ENCODE measurements at places on chromosomes 3 and 15.

GRCh38 chr15:94279736-94280135 is 48.4 kb downstream of the MCTP2 start:
- no peak for DNase-seq

GRCh38 chr3:26375843-26376530 is 246.6 kb upstream of the LRRC3B start:
- no peak for DNase-seq

DNA sequence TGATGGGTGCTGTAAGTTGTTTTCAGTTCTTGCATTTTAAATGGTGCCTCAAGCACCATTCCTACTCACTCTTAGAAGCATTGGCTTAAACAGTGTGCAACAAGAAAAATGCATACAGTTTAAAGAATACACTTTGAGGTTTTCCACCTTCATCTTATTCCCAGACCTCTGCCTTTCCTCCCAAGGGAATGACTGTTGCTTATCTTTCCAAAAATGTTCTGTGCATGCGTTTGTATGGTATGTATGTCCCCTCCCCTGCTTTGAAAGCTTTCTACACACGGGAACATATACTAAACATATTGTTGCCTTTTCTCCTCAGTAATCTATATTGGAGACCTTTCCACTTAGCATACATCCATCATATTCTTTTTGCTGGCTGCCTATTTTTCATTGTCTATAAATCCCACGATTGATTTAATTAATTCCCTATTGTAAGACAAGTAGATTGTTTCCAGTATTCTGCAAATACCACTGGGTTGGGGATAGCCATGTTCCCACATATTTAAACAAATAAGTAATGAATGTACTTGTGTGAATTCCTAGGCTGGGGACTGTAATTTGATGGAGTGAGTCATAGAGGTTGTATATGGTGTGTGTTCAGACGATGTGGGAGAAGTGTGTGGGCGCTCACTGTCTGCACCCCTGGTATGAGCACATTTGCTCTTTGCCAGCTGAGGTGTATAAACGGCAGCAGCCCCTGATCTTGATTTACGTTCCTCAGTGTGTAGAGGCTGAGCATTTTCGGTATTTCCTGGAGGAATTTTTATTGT is 5.8 kb downstream of the TRAK1 start:
- no peak for DNase-seq

- no peak for DNase-seq
Measured at GRCh38 chr3:138629526-138629925, 21.0 kb downstream of the FAIM start.

DNA sequence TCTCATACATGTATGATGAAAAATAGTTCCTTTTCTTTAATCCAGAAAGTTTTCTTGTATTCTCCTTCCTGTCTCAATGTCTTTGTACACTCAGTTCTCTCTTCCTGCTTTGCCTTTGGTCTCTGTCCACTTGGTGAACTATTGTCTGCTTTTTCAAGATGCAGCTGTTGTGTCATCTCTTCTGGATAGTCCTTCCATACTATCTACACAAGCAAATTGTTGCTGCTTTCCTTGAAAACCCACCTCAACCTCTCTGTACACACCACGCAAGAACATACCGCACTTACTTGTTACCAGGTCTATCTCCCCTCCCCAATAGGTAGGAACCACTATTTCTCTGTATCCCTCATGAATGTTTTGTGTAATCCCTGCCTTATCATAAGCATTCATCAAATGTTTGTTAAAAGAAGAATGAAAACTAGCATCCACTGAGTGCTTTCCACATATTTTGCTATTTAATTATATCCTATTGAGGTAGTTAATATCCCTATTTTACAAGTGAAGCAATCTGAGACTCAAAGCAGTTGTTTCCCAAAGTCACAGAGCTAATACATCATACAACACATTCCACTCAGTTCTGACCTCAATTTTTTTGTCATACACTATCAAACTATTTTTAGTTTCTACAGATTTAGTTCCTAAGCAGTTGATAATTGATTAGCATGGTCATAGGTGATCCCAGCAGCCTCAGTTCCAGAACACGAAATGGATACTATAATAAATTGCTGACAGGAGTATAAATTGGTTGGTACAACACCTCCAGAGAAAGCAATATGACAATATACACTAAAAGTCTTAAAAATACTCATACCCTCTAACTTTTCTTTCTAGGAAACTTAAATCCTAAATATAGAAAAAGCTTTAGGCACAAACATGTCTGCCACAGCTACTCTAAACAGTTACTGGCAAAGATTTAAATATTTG is 19.6 kb downstream of the HACL1 start:
- no peak for DNase-seq

DNA sequence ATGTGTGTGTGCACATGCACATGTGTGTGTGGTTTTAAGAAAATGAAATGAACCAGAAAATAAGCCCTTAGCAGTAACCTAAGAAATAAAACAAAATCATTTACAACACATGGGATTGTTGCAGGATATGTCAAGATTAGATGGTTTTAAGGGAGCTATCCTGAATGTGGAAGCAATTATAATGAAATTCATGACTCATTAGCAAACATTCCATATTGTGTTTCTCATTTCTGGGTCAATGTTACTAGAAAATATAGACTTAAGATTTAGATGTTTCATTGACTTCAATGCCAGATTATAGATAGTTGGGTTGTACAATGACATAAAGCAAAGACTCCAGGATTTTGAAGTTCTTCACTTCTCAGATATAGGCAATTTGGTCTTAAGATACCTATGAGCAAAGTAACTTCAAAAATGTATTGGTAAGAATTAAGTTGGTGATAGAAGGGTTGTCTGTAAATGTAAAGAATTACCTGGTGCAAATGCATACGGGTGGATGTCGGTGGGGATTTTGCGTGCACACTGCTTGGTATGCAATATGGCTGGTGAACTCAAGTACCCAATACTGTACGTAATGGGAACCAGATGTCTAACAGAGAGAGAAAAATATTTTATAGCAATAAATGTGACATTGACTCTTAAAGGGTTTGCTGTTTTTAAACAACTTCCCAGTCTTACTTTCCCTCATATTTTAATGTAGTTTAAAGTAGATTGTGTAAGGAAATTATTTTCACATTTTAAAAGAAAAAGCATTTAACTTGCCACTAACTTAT is 53.9 kb upstream of the NR2F2 start:
- DNase-seq: no peak

DNA sequence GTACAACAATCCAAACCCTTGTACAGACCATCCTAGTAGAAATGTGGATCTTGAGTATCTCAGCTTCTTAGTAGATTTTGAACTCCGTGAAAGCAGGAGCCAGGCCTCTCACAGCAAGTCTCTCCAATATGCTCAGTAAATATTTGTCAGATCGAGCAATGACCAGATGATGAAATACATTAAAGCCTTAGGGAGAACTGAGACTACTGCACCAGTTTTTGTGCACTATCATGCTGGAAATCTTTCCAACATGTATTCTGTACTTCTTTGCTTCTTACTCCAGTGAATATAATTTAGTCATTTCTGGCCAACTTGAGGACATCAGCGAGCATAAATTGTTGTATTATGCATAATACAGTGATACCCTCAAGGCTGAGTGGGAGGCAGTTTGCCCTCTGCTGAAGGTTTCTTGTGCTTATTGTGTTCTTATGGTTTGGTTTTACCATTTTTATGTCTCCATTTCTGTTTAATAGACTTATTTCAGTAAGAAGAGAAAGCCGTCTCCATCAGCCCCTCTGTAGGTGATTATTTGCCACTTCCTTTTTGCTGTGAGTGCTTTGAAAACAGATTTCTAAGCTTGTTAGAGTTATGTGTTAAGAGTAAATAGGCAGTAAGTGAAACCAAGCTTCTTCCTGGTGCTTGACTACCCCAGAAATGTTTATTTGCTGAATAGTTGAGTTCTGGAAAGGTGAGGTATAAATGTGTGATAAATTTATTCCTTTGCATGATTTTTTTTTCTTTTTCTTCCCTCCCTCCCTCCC is 147.1 kb downstream of the PGPEP1L start:
- DNase-seq: no peak

GRCh38 chr15:70167155-70167554 is 69.4 kb upstream of the TLE3 start:
- no peak for DNase-seq

DNA sequence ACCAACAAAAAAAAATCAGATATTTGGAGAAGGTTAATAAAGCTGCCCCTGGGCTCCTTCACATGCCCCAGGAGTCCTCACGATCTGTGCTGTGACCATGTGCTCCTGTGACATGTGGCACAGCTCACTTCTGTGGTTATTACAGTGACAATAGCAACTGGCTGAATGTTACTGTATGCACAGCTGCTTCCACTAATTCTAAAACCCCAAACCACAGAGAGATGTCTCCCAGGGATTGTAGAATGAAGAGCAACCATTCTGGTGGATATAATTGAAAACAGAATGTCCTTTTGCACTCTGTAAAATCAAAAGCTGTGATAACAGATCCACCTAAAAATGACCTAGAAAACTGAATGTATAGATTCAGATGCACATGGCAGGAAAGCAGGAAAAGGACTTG is 489.2 kb upstream of the CNTN4 start:
- no peak for DNase-seq
